Bronchial epithelial cell (primary cell): ENCODE measurements at places on chromosomes 16 and 17. TPM values are rescaled to one million over a fixed set of nuclear protein-coding genes. Genes with fewer than 3 reads are reported as not detected.

GRCh38 chr17:74522381-74523105 is 8.7 kb downstream of the CD300LB start:
- DNase-seq, result no peak

HASPIN gene
- total RNA-seq, result 0.53 and 0.64 TPM in 2 replicates

- DNase-seq, result no peak
These were observed 30.1 kb upstream of the DDX52 start for GRCh38 chr17:37673386-37673785.

DNA sequence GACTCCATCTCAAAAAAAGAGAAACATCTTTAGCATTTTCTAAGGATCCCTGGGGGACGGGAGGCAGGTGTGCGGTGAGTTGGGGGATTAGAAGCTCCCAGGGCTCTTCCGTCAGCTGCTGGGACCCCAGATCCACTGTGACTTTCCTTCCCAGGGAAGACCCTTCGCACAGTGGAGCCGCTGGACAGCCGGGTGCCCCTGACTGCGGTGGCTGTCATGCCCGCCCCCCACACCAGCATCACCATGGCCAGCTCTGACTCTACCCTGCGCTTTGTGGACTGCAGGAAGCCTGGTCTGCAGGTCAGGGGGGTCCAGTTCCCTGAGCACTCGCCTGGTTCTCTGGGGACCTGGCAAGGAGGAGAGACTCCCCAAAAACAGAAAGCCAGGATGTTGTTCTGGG is 7.3 kb upstream of the SERPINF2 start:
- DNase-seq, result no peak

GRCh38 chr16:15694499-15694898 is 44.5 kb downstream of the NDE1 start:
- DNase-seq, result no peak

- DNase-seq, result no peak
These were observed 19.9 kb downstream of the DHX38 start for GRCh38 chr16:72113616-72113945.

- no peak for DNase-seq
These were observed 48.8 kb upstream of the CLEC19A start for GRCh38 chr16:19236561-19237209.

AOC3 gene
- 0.26 TPM in 2 replicates for total RNA-seq
